ENCODE measurements at places on chromosomes 2 and 18. TPM values are rescaled to one million over a fixed set of nuclear protein-coding genes. Genes with fewer than 3 reads are reported as not detected.

DNA sequence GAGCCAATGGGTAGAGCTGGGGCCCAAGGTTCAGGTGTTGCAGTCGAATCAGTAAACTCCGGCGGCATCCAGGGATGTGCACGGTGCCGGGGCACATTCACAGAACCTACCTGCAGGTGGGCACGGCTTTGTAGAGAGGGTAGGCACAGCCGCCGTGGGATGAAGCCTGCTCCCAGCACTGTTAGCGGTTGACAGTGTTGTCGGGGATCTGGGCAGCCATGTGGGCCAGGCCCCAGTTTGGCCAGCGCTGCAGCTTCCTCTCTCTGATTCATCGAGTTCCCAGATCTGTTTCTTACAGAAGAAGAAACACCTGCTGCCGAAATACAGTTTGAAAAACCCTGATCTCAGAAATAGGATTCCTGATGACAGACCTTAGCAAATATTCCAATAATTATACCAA lies 274.8 kb downstream of the AGAP1 start:
- H3K36me3 ChIP-seq: no peaks in the 10 kb centered on the region
- H3K4me1 ChIP-seq: peaks cover 2% of the 10 kb centered on the region
- no peaks in the 10 kb centered on the region for H3K27me3 ChIP-seq
- H3K27ac ChIP-seq: no peak overlapping the region
- DNase-seq: no peak

The DYNAP gene
- not detected for total RNA-seq

- no peak for DNase-seq
- H3K27me3 ChIP-seq: no peaks in the 10 kb centered on the region
- no peaks in the 10 kb centered on the region for H3K36me3 ChIP-seq
- H3K27ac ChIP-seq: no peak overlapping the region
These were observed 97.4 kb downstream of the FSIP2 start for GRCh38 chr2:185835974-185836373.

GRCh38 chr2:240356700-240357640 lies 78.5 kb upstream of the GPC1 start:
- no peaks in the 10 kb centered on the region for H3K4me1 ChIP-seq
- no peaks in the 10 kb centered on the region for H3K36me3 ChIP-seq
- no peak overlapping the region for H3K4me3 ChIP-seq
- no peak for DNase-seq
- H3K27ac ChIP-seq: no peak overlapping the region

The REG3G gene
- total RNA-seq: not detected

- H3K4me3 ChIP-seq: no peak overlapping the region
- H3K36me3 ChIP-seq: no peaks in the 10 kb centered on the region
- H3K27ac ChIP-seq: no peak overlapping the region
- H3K4me1 ChIP-seq: peaks cover 24% of the 10 kb centered on the region
- no peaks in the 10 kb centered on the region for H3K27me3 ChIP-seq
- DNase-seq: no peak
These were observed 38.8 kb downstream of the ACSL3 start for GRCh38 chr2:222899413-222900181.

The CAPN14 gene
- total RNA-seq: 1.2 TPM

The HDLBP gene
- total RNA-seq: 479 TPM
